ENCODE measurements at places on chromosomes 6 and 20.

DNA sequence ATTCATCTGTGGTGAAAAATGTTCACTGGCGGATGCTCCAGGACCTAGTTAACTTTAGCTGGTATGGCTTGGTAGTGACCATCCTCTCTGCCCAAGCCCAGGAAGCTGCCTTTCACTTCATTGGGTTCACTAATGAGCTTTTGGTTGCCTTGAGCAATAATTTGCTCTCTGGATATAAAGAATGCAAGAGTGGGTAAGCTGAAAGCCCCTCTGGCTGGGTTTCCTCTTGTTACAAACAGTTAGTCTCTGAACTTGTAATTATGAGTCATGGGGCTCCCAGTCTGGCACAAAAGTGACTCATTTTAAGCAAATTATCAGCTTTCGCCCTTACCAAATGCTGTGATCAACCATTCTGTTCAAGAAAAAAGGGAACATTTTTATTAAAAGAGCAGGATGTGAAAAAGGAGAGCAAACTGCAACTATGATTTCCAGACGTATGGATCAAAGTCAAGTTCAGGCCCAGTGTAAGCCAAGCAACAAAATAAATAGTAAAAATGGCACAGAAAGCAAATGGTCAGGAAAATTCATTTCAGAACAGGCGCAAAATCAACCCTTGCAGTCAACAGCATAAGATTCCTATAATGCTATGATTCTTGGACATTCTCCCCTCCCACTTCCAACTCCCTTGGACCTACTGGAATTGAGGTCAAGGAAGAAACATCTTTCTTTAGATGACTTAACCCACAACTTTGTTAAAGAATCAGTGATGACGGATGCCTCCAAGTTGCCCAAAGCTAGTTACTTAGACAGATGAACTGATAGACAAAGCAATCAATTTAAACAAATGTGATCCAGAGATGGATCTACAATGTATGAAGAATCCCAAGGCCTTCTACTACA lies 130.0 kb upstream of the KCNK16 start:
- no peak for DNase-seq

DNA sequence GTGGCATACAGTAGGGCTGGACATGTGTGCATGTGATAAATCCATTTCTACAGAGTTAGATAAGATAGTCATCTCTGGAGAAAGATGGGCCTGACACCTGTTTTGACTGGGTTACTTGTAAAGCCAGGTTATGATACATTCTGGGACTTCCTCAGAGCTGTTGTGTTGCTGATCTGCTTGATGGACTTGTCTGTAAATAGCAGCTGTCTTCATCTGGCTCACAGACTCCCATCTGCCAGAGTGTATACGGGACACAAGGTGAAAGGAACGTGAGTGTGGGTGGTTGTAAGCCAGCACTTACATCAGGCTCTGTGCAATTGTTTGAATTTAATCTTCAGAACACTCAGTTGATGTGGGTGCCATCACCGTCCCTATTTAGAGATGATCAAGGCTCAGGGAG lies 49.8 kb downstream of the ZDHHC14 start:
- DNase-seq: no peak

DNA sequence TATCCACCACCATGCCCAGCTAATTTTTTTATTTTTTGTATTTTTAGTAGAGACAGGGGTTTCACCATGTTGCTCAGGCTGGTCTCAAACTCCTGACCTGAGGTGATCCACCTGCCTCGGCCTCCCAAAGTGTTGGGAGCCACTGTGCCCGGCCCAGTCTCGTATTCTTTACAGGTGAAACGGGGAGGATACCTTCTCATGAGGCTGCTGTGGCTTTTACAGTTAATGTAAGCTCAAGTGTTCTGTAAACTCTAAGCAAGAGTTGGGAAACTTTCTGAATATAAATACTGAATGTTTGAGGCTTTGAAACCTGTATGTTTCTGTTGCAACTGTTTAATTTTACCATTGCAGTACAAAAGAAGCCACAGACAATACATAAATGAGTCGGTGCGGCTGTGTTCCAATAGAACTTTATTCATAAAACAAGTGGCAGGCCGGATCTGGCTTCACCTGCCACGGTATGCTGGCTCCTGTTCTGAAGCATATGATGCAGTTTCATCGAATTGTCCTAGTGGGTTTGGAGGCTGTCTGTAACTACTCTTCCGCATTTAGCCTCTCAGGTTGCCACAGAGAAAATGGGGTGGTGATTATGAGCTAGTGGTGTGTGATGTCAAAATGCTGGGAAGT lies 192.5 kb upstream of the ZFP64 start:
- no peak for DNase-seq

DNA sequence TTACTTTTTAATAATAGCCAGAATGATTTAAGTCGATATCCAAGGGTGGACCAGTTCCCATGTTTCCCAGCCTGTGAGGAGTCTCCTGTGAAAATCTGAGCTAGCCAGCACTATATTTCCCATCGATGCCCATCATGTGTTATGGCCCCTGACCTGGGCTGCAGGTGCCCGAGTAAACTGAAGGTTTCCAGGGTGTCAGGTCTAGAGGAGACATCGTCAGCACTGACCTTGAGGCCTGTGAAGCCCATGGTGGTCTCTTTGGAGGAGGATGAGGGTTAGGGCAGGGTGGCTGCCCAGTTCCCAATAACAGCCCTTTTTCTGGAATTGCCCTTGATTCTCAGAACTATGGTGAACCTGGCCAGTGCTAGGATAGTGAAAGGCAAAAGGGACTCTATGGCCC lies 63.0 kb upstream of the TOP1 start:
- no peak for DNase-seq

GRCh38 chr6:25576919-25577318 lies 75.1 kb upstream of the SCGN start:
- no peak for DNase-seq

Data from stimulated activated CD4-positive, alpha-beta T cell treated with anti-CD3 and anti-CD28 coated beads, TNF-alpha, amount 100 ng/mL, for 1 hour (primary cell).